ENCODE measurements at places on chromosomes 13 and 19.

DNA sequence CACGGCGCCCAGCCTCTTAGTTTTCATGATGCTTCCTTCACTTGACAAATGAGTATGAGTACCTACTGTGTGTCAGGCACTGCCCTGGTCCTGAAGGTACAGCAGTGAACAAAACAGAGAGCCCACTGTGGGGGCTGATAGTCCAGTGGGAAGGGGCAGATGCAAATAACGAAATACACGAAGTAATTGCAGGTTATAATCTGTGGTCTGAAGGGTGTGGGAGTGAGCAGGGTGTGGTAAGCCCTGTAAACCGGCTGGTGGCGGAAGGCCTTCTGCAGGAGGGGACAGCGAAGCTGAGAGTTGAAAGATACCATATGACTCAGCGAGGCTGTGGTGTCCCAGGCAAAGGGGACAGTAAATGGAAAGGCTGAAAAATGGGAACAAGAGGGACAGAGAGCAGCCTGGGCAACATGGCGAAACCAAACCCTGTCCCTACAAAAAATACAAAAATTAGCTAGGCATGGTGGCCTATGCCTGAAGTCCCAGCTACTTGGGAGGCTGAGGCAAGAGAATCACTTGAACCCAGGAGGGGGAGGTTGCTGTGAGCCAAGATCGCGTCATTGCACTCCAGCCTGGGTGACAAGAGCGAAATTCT is 60.5 kb downstream of the MAP4K1 start:
- no peak for DNase-seq

DNA sequence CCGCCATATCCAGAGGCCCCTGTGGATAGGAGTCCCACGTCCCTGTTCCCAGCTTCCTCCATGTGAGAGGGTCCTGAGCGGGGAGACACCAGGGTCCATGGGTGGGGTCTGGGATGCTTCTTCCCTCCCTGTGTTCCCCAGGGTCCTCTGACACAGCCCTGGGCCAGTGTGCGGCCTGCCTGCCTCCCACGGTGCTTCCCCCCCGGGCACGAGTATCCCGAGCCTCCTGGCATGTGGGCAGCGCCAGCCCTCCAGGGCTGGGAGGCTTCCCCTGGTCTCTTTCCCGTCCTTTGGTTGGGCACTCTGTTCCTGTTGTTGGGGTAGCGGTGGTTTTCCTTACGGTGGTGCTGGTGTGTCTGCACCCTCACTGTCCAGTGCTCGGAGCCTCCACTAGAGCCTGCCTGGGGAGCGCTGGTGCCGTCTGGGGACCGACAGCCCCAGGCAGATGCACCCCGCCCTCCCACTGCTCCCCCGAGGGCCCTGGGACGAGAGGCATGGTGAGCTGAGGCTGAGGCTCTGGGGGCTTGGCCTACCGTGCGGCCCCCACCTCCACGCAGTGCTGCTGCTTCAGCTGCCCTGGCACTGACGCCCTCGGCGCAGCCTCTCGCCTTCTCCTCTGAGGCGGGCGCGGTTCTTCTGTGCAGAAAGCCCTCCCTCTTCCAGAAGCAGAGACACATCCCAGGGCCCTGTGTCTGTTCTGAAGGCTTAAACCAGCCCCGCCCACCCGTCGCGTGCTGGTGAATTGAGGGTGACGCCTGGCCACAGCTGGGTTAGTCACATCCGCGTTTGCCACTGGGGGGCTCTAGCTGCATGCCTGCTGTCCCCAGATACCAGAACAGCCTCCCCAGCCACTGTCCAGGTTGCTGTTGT is 27.9 kb downstream of the PLEKHJ1 start:
- DNase-seq: no peak

DNA sequence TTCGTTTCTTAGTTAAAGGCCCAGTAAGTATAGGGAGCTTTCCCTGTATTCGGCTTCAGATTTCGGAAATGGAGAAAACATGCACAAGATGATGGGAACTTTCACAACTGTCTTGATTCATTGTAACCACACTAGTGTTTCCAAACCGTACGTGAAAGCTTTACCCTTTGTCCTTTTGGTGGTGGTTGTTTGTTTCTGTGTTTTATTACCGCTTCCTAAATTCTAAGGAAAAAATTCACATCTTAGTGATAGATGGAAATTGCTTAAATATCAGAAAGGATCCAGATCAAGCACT is 504 bp upstream of the VWA8 start:
- no peak for DNase-seq

- DNase-seq: no peak
These were observed 9.8 kb upstream of the TIMM50 start for GRCh38 chr19:39470724-39471339.

- DNase-seq: no peak
These were observed 21.0 kb downstream of the RFX1 start for GRCh38 chr19:13984875-13985741.

GRCh38 chr19:17487284-17488121 is 17.2 kb downstream of the SLC27A1 start:
- DNase-seq: no peak

- no peak for DNase-seq
These were observed 14.5 kb upstream of the PTPRS start for GRCh38 chr19:5355076-5355475.

- peak; percentile 84 for DNase-seq
These were observed 68.4 kb downstream of the F2RL3 start for GRCh38 chr19:16957151-16957701.

DNA sequence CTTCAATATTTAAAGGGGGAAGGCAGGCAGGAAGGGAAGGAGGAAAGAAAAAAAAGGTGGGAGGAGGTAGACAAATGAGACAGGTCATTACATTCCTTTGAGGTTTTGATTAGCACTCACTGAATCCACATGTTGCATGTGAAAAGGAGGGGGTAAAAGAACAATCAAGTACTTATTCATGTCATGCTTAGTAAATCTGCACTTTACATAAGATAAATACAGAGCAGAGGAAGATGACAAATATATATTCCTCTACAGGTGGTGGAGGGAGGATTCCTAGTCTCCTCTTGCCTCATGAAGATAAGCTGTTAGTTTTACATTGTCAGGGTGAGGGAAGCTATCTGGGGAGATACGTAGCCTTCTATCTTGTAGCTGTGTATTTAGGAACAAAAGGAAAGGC is 1645.4 kb upstream of the SPRY2 start:
- peak; percentile 62 for DNase-seq
